ENCODE measurements at places on chromosomes 16 and 17. TPM values are rescaled to one million over a fixed set of nuclear protein-coding genes. Genes with fewer than 3 reads are reported as not detected.

DNA sequence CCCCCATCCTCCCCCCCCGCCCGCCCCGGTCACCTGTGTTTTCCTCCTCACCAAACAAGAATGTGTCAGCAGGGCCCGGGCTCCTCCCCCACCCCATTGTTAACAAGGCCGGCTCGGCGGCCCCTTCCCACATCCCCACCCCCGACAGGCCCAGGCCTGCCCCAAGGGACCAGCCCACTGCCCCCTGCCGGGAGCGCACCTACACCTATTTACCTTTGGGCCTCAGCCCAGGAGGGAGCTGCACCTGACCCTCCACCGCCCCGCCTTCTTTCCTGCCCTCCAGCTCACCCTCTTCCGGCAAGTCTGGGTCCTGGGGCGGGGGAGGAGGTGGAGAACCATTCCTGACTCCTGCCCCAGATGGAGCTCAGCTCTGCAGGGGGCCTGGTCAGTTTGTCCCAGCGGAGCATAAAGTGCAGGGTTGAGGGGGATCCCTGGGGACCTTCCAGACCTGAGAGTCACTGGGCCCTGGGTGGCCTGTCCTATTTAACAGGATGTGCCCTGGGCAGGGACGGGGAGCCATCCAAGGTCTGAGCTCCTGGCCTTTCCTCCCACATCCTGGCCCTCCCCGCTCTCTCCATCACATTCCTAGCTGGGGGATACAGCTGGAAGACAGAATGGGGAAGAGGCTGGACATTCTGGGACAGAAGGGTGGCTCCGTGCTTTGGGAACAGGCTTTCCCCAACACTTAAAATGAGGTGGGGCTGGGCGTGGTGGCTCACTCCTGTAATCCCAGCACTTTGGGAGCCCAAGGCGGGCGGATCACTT lies 8.3 kb downstream of the FOXJ1 start:
- DNase-seq, result no peak

GRCh38 chr17:49994085-49995054 lies 654 bp downstream of the DLX3 start:
- DNase-seq, result no peak

Gene MPO
- polyA plus RNA-seq, result 2.0 TPM

Gene RASD1
- polyA plus RNA-seq, result 3.3 TPM

Gene P2RX1
- polyA plus RNA-seq, result 10.3 TPM

- DNase-seq, result no peak
Measured at GRCh38 chr16:84913315-84913714, 93.5 kb downstream of the CRISPLD2 start.

Gene USP6
- 0.03 TPM for polyA plus RNA-seq

Gene DNAI2
- 0.35 TPM for polyA plus RNA-seq

Gene PDILT
- not detected for polyA plus RNA-seq

DNA sequence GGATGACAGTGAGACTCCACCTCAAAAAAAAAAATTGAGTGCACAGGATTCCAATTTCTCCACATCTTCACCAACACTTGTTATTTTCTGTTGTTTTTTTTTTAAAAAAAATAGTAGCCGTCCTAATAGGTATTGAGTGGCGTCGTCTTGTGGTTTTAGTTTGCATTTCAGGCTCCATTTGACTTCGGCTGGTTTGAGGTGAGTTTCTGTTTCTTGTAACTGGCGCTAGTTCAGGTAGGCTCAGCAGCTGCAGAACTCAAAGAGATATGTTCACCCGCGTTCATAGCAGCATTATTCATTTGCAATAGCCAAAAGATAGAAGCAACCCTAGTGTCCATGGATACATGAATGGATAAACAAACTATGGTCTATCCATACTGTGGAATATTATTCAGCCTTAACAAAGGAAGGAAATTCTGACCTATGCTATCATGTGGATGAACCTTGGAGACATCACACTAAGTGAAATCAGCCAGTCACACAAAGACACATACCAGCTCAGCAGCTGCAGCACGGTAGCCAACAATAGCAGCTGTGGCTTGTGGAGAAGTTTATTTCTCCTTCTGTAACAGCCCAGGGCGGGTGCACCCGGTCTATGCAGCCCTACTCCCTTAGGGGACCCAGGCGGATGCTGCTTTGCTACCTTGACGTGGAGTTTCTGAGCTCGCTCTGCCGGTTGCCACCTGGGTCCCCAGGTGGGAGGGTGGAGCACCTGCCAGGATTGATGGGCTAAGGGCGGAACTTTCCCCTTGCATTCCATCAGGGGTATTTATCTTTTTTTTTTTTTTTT lies 44.9 kb downstream of the TMEM235 start:
- no peak for DNase-seq

DNA sequence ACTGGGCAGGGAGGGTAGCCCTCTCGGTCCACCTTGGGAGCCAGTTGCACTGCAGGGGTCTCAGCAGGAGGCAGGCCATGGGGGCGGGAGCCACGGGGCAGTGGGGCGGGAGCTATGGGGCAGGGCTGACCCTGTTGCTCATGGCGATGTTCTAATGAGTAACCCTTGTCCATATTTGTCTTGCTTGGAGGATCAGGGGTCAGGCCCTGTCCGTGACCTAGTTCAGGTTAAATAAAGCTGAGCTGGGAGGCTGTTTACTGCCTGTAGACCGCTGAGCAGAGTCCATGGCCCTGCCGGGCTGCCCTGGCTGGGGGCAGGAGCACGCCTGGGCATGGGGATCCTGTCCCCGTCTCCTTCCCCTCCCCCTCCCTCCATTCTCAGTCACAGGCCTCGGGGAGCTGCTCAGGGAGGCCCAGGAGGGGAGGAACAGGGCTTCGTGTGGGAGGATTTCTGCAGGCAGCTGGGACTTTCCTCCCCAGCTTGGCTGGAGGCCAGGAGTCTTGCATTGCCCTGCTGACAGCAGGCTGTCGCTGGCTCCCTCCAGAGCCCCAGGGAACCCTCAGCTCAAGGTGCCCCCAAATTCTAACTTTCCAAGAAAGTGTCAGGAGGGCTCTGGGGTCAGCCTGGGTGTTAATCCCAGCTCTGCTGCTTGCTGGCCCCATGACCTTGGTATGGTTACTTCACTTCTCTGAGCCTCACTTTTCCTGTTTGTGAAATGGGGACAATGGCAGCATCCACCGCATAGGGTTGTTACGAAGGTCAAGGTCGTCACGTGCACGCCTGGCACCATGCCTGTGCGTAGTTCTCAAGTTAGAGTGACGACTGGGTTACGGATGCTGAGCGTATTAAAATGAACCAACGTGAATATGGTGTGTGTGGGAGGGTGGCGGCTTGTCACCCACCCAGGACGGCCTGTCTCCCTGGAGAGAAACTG lies 6.1 kb upstream of the SERPINF2 start:
- peak; percentile 86 for DNase-seq

- peak; percentile 92 for DNase-seq
Measured at GRCh38 chr17:67377488-67378453, 690 bp downstream of the PITPNC1 start.

- DNase-seq, result no peak
Measured at GRCh38 chr16:8808613-8809353, 11.1 kb downstream of the PMM2 start.

Gene TP53
- polyA plus RNA-seq, result 40.1 TPM

Gene NPIPA5
- polyA plus RNA-seq, result 30.6 TPM

GRCh38 chr17:2194889-2195335 lies 108.7 kb downstream of the SMG6 start:
- no peak for DNase-seq

GRCh38 chr16:57268804-57269800 lies 15.4 kb downstream of the PLLP start:
- no peak for DNase-seq

- no peak for DNase-seq
Measured at GRCh38 chr16:89795676-89796075, 20.8 kb downstream of the FANCA start.

Gene NR1D1
- 5.2 TPM for polyA plus RNA-seq

DNA sequence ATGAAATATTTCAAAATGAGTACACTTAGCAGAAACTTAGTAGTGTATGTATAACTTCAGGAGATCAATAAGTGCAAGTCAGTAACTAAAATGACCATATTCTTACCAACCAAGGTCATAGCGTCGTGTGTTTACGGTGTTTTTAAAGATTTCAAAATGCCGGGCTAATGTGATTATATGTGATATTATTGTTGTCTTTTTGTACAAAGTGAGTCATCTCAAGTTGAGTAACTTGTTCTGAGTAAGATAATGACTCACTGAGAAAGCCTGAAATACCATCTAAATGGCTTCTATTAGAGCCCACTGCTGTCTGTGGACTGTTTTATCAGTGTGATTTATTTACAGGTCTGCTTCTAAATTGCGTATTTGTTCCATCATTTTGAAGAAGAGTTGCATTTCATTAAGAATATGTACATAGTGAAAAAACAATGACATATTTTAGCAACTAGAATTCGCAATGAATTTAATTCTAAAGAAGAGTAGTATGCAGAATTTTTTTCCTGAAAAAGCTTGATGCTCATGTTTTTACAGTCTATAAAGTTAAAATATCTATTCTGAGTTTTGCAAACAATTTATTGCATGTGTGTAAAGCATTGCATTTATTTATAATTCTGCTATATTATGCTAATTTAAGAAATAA lies 12.7 kb downstream of the KRT12 start:
- DNase-seq, result no peak

DNA sequence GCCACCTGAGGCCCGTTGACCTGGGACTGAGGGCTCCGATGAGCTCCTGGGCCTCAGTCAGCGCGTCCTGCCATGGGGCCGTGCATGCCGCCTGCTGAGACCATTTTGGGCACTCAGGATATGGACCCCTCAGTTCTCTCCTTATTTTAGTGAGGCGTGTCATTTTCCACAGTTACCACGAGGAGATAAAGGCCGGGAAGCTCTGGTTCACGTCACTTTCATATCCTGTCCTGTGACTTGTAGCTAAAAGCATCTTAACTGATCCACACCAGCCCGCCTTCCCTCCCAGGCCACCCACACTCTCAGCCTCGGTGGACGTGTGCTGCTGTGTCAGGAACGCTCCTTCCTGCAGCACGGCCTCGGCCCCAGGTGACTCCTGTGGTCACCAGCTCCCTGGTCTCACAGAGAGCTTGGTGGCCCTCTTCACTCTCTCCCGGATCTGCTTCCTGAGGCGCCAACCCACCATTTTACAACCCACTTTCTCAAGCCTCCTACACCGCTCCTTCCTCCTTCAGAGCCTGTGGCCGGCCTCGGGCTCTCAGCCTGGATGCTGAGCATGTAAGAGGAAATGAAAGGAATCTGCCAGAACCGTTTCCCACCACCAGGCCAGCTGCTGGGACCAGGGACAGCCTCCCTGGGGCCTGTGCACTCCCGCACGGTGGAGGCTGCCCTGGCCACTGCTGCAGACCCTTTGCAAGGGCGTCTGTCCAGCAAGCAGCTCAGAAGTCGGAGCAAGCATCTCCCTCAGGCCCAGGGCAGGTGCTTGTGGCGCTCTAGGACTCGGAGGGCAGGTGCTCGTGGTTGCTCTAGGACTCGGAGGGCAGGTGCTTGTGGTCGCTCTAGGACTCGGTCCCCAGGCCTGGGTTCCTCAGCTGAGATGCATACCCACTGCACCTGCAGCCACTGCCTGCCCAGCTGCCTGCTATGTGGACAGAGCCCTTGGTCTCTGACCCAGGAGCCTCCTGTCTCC lies 23.9 kb upstream of the FASN start:
- no peak for DNase-seq

DNA sequence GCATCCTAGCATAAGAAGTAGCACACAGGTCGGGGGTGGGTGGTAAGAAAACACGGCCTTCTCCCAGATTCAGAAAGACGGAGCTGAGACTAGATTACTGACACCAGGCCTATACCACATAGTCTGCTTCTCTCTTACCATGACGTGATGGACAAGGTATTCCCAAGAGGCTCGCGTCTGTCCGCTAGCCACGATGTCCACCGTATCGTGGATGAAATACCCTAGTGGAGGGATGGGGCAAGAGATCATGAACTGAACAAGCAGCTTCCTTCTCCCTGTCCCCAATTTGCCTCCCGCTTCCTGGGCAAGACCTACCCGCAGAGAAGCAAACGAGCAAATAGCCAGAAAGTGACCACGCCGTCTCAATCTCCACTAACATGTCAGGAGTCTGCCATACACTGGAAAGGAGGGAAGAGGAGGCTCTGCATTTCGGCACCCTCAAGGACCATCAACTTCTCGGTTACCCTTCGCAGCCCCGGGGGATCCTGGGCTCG lies 820 bp downstream of the TLCD1 start:
- DNase-seq, result no peak

- no peak for DNase-seq
Measured at GRCh38 chr16:11229906-11230305, 26.1 kb downstream of the SOCS1 start.

DNA sequence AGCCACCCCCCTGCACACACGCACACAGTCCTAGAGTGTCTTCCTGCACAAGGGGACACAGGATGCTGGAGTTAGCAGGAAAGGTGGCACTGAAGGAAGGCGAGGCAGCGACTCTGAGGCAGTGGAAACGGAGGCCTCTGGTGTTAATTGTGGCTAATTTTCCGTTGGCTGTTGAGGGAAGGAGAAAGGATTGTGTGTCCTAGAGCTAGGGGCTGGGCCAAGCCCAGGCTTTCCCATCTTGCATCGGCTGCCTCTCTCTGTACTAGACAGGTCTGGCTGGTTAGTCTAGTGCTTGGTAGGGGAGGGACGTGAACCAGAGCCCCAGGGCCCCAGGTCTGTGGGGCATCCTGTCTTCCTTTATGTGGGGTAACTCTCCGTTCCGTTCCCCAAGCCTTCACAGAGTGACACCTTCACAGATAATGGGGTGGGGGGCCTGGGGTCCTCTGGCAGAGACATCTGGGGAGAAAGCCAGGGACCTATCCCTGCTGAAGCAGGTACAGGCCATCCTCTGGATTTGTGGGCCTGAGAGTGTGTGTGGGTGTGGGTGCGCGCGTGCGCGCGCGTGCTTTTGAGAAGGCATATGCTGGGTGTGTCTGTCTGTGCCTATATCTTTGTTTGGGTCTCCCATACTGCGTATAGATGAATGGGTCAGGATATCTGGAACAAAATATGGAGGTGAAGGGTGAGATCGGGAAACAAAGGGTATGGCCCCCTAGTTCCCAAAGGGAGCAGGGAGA lies at the start of gene CHD3:
CHD3 (plus strand) TSS at position 606 of the 737 bp plus-strand sequence. CDS start 212 bp downstream, outside the sequence.
- no peak for DNase-seq

- DNase-seq, result no peak
Measured at GRCh38 chr16:17235147-17235815, 235.5 kb downstream of the XYLT1 start.

Measured in spleen (tissue), 13 donors.